ENCODE measurements at places on chromosomes 12 and 14.

GRCh38 chr14:84937449-84937848 is 592.5 kb upstream of the FLRT2 start:
- DNase-seq = no peak

DNA sequence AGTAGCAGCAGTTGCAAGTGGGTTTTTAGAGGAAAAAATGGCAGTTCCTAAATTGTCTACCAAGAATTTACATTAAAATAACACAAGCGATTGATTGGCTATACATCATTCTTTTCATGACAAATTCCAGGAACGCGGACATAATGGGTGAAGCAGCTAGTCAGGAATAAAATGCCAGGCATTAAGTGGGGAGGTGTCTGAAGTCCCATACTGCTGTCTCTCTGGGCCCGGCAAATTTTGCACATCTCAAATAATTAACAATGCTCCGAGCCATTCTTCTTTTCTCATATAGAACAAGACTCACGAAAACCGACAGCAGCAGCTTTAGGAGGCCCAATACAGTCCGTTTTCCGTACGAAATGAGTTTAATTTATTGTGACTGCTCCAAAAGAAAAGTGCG is 696 bp downstream of the RPL36AL start:
- DNase-seq = no peak

- DNase-seq = peak; percentile 54
Measured at GRCh38 chr12:49059299-49060171, 1.1 kb downstream of the KMT2D start.

DNA sequence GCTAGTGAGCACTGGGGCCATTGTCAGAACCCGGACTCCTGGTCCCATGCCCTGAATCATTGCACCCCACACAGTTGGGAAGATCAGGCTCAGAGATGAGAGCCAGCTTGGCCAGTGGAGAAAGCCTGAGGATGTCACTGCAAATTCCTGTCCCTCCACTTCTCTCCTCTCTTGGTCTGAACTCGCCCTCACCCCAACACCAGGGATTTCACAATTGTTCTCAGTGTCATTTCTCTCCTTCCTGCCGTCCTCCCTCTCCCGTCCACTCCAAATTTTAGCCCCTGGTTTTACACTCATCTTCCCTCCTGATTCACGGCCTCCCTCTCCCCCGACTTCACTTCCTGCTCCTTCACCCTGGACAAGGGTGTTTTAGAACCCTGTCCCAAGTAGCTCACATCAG is 11.1 kb downstream of the KRT75 start:
- no peak for DNase-seq
